Mesenteric fat pad (tissue), 1 donor: ENCODE measurements at places on chromosomes 3 and 15. TPM values are rescaled to one million over a fixed set of nuclear protein-coding genes. Genes with fewer than 3 reads are reported as not detected.

The KBTBD13 gene
- not detected for total RNA-seq

The PRKCI gene
- total RNA-seq: 16.7 TPM

The LTK gene
- total RNA-seq: 0.77 TPM

The TRIM71 gene
- not detected for total RNA-seq

The PLA1A gene
- 3.4 TPM for total RNA-seq
